ENCODE measurements at places on chromosomes 13 and 19.

DNA sequence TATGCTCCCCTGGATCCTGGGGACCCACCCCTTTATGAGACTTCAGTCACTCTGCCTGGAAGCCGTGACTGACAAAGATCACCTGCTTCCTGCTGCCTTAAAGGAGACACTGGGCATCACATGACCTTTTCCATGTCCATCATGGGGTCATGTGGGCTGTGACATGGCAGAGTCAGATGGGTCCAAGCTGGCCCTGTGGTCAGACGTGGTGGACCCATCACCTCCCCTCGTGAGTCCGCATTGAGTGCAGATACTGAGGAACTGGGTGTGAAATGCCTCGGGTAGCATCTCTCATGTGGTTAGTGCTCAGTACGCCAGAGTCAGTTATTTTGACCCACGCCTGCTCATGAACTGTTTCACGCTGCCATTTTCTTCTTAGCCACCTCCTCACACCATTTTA is 27.1 kb downstream of the NKPD1 start:
- H3K27ac ChIP-seq: no peak overlapping the region
- DNase-seq: no peak
- H3K4me3 ChIP-seq: no peak overlapping the region
- no peaks in the 10 kb centered on the region for H3K36me3 ChIP-seq
- peaks cover 8% of the 10 kb centered on the region for H3K4me1 ChIP-seq

- H3K4me1 ChIP-seq: no peaks in the 10 kb centered on the region
- H3K27ac ChIP-seq: no peak overlapping the region
- no peaks in the 10 kb centered on the region for H3K36me3 ChIP-seq
- H3K4me3 ChIP-seq: no peak overlapping the region
- H3K27me3 ChIP-seq: no peaks in the 10 kb centered on the region
Observed at GRCh38 chr19:35909684-35910035, 1.6 kb upstream of the TYROBP start.

DNA sequence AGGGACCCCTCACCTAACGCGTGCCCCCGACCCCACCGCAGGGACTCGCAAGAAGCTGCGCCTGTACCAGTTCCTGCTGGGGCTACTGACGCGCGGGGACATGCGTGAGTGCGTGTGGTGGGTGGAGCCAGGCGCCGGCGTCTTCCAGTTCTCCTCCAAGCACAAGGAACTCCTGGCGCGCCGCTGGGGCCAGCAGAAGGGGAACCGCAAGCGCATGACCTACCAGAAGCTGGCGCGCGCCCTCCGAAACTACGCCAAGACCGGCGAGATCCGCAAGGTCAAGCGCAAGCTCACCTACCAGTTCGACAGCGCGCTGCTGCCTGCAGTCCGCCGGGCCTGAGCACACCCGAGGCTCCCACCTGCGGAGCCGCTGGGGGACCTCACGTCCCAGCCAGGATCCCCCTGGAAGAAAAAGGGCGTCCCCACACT is 4.7 kb upstream of the MYBPC2 start:
- no peaks in the 10 kb centered on the region for H3K36me3 ChIP-seq
- no peak overlapping the region for H3K27ac ChIP-seq
- peak overlapping the region; percentile 43 for H3K4me3 ChIP-seq
- H3K4me1 ChIP-seq: peaks cover 13% of the 10 kb centered on the region
- peaks cover 31% of the 10 kb centered on the region for H3K27me3 ChIP-seq

DNA sequence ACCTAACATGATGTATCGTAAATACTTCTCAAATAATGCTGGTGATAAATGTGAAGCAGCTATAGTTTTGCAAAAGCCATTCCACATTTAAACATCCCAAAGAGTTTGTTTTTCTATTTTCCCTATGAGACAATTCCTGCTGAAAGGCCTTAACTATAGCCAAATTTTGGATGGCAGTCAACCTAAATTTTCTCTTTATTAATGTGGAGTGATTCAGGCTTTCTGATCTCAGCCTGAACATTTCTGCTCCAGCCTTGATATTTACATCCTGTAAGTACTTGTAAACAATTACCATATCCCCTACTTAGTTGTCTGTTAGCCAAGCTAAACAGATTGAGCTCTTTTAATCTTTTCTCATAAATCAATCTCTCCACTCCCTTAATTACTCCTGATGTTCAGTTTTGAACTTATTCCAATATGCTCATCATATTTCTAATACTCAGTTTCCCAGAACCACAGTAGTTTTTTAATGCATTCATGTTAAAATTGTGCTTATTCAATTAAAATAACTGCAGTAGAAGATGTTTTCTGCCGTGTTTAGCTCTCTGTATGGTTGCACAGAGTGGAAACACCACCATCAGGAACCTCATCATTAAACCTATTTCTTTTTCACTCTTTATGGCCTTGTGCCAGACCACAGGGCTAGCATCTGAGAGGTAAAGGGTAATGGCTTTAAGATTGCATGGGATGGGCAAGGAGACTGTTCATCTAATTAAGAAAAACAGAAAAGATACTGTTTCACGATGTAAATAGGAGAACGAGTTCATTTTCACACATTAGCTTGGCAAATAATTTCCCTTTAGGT is 1235.2 kb upstream of the SLC10A2 start:
- peaks cover 17% of the 10 kb centered on the region for H3K4me1 ChIP-seq
- peak overlapping the region; percentile 40 for H3K27ac ChIP-seq
- DNase-seq: no peak
- peaks cover 3% of the 10 kb centered on the region for H3K36me3 ChIP-seq
- no peak overlapping the region for H3K4me3 ChIP-seq
